ENCODE measurements at places on chromosomes 4 and X. TPM values are rescaled to one million over a fixed set of nuclear protein-coding genes. Genes with fewer than 3 reads are reported as not detected.

Gene FAT4
- polyA plus RNA-seq: 0.90 TPM

Gene HMX1
- polyA plus RNA-seq: not detected

Gene TRIM75
- polyA plus RNA-seq: not detected

Gene MID1IP1
- 6.8 TPM for polyA plus RNA-seq

Gene ITGB1BP2
- polyA plus RNA-seq: 0.23 TPM

Gene NEIL3
- polyA plus RNA-seq: 0.07 TPM

Gene RBMXL3
- polyA plus RNA-seq: not detected

Gene POU3F4
- not detected for polyA plus RNA-seq

Gene CDKL2
- polyA plus RNA-seq: not detected

Gene CLCN4
- 1.5 TPM for polyA plus RNA-seq

Measured in liver (tissue), 10 donors.